Pons (tissue), 1 donor: ENCODE measurements at places on chromosomes 11 and 22.

DNA sequence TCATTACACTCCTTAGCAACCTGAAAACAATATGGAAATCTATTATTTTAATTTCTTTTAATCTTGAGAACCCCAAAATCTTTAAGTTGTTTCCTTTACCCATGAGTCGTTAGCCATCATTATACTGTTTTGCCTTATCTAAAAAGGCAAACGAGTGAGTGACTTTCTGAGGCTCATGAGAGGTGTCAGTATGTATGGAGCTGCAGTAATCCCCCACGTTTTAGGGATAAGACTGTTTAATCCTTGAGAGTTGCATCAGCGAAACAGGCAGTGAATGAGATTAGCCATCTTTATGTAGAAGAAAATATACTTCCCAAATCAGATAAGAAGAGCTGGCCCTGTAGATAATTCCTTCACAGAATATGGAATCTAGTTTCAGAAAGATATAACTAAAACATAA lies 1147.0 kb downstream of the DLG2 start:
- no peak for DNase-seq

GRCh38 chr22:47433627-47434026 lies 671.2 kb downstream of the TBC1D22A start:
- DNase-seq: no peak

DNA sequence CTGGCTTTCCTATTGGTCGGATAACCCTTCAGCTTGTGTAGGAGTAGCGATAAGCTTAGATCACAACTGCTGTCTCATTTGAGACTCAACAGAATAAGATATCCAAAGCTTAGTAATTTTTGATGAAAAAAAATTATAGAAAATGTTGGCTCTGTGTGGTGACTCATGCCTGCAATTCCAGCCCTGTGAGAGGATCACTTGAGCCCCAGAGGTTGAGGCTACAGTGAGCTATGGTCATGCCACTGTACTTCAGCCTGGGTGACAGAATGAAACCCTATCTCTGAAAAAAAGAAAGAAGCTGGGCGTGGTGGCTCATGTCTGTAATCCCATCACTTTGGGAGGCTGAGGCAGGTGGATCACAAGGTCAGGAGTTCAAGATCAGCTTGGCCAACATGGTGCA lies 55.6 kb upstream of the RRM1 start:
- DNase-seq: no peak

GRCh38 chr11:45022294-45023064 lies 71.8 kb upstream of the TP53I11 start:
- no peak for DNase-seq

DNA sequence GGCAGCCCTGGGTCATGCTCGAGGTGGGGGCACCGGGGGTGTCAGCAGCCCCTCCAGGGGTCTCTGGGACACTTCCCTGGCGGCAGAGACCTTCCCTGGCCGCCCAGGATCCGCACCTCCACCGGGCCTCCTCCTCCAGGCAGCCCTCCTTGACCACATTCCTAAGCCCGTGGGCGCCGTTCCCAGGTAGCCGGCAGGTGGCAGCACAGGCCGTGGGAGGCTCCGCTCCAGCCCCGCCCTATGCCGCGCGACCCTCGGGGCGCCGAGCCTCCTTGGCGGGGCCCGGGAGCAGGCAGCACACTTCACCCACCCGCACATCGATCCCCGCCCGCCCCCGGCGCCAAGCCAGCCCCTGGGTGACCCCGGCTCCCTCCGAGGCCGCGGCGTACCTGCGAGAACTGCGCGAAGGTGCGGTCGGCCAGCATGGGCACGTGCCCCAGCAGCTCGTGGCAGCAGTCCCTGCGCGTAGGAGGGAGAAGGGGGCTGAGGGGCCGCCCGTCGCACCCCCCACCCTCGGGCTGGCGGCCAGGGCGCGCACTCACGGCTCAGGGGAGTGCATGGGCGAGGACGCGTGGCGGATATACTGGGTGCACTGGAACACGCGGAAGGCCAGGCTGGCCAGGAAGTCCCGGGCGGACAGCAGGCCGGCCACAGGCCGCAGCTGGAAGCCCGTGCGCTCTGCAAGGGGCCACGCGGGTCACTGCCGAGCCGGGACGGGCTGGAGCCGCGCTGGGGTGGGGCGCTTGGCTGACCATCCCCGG lies 5.3 kb upstream of the INS start:
- no peak for DNase-seq

DNA sequence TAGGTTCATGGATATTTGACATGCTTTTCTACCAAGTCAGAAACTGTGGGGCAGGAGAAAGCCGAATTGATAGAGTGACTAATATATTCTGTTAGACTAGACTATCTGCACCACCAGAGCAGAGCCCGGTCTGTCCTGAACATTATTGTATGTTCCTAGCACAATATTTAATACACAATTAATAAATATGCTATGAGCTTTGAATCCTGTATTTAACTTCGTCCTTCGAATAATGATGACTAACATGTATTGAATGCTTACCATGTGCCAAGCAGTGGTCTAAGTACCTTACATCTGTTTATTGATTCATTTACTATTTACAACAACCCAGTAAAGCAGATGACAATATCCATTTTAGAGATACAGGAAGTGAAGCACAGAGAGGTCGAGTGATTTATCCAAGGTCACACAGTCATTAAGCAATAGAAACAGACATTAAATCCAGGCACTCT lies 44.8 kb upstream of the ANO3 start:
- no peak for DNase-seq

DNA sequence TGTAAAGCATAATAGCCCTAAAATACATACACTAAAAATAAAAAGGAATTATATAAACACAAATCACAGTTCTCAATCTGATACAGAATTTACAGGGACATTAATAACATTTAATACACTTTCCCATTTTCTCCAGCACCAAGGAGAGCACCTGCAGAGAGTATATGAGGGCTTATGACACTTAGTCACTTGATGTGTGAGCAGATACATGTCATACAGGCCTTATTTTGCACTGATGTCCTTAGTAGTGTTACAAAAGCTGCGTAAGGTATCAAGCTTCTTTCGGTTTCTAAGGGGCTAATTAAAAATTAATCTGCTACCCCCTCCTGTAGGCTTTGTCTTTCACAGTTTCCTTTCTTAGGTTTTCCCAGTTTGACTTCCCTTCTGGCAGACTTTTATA lies 61.3 kb downstream of the TRIM44 start:
- DNase-seq: no peak

DNA sequence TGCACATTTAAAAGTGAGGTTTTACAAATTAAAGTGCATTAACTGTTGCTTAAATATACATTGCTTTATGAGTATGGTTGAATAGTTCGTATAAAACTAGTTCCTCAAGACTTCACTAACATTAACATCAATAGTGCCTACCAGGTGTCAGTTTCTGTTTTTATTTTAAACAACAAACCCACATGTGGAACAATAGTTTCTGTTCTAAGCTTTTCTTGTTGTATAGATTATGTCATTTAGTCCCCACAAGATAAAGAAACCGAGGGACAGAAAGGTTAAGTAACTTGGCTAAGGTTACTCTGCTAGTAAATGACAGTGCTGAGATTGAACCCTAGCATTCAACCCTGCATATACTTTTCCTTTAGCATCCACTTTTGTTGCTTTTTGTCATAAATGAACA lies 41.4 kb upstream of the ST14 start:
- no peak for DNase-seq

- DNase-seq: no peak
Measured at GRCh38 chr22:49449811-49450446, 377.7 kb downstream of the BRD1 start.

- no peak for DNase-seq
Measured at GRCh38 chr11:6312106-6312505, 8.2 kb downstream of the CAVIN3 start.
